Stimulated activated CD8-positive, alpha-beta memory T cell treated with anti-CD3 and anti-CD28 coated beads, Interleukin-2, amount 100 ng/mL, for 1 hour (primary cell): ENCODE measurements at places on chromosomes 7 and 10.

DNA sequence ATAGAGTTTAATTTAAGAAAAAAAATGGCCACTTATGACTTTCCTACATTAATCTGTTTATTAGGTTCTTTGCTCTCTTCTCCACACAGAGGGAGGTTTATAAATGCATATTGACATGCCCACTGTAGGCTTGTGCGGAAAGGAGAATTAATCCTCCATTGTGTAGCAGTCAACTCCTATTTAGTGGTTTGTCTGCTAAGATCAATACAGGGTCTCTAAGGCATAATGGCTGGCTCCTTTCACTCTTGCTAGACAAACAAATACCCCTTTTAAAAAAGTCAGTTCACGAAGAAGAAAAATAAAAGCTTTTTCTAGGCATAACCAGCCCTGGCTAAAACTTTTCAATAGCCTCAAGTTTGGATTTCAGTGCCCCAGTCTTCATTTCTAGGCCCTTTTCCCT, 141.6 kb downstream of the TSPAN12 start:
- DNase-seq: no peak

DNA sequence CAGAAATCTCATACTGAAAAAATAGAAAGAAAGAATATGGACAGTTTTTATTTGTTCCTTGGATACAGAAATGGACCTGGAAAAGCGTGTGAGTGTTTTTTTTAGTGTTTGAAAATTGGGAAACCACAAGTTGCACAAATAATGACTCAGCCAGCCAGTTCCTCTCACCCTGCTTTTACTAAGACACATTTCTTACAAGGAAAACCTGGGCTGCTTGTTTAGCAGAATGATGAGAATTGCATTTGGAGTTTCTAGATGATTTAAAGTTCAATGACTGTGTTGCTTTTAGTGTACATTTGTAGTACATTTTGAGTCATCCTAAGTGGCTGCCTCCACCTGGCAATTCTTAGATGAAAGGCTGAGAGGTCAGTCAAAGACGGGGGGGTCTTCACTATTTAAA, 218.7 kb downstream of the ABCA13 start:
- no peak for DNase-seq

GRCh38 chr7:140702774-140703173, 6.3 kb downstream of the NDUFB2 start:
- no peak for DNase-seq

DNA sequence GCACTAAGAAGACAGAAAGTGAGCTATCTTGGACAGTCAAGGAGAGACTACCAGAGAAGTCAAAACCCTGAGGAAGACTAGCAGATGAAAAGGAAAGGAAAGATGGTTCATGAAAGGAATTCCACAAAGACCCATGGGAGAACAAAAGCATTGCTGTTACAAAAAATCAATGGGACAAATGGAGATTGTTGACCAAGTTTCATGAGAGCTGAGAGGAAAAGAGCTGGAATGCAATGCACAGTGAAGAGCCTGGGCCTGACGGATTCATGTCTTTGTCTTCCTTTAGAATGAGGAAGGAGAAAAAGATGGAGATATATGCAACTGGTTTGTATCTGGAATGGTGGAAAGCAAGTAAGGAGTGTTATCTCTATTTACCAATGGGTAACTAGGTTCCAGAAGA, 17.3 kb downstream of the TMEM243 start:
- DNase-seq: no peak

DNA sequence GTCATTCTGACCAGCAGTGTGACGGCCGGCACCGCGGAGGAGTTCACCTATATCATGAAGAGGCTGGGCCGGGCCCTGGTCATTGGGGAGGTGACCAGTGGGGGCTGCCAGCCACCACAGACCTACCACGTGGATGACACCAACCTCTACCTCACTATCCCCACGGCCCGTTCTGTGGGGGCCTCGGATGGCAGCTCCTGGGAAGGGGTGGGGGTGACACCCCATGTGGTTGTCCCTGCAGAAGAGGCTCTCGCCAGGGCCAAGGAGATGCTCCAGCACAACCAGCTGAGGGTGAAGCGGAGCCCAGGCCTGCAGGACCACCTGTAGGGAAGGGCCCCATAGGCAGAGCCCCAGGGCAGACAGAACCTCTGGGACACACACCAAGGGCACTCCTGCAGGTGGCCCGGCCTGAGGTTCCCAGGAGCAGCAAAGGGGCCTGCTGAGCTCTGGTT, 9.0 kb downstream of the RBP3 start:
- DNase-seq: no peak

DNA sequence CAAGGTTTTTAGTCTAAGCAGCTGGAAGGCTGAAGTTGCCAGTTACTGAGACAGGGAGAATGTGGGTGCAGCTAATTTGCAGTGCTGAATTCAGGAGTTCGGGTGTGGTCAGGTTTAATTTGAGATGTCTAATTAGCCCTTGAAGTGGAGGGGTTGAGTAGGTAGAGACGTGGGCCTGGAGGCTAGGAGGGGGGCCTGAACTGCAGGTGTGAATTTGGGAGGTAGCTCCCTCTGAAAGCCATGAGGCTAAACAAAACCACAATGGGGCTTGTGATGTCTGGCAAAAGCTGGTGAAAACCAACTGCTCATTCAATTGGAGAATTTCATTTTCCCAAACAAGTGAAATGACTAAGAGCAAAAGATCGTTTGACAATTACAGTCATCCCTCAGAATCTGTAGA, 246.0 kb upstream of the NFE2L3 start:
- DNase-seq: no peak

GRCh38 chr10:100508691-100509150, 10.9 kb downstream of the SEC31B start:
- DNase-seq: no peak

GRCh38 chr10:29648114-29648982, 13.6 kb upstream of the SVIL start:
- no peak for DNase-seq

DNA sequence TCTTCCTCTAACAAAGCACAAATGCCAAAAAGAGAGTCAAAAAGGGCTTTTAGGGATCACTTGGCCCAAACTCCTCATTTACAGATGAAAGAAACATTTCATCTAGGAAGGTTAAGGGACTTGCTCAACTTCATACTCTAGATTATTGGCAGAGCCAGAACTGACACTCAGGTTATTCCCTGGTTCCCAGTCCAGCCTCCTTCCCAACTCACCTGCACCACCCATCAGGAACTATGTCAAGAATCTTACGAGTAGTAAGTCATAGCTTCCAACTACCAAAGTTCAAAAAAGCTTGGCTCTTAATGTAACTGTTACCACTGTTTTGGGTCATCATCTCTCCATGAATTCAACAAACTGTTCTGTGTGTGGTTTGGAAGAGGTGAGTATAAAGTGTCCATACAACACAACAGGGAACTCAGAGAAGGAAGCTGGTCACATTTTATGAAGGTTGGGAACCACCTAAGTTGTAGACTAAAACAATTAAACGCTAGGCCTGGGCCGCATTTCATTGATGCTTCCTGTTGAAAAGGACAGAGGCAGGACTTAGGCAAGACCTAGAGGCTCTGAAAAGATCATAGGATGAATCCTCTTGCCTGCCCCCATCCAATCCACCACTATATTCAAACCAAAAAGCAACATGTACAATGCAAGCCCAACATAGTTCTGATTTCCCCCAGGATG, 9.1 kb downstream of the PIK3AP1 start:
- DNase-seq: no peak

DNA sequence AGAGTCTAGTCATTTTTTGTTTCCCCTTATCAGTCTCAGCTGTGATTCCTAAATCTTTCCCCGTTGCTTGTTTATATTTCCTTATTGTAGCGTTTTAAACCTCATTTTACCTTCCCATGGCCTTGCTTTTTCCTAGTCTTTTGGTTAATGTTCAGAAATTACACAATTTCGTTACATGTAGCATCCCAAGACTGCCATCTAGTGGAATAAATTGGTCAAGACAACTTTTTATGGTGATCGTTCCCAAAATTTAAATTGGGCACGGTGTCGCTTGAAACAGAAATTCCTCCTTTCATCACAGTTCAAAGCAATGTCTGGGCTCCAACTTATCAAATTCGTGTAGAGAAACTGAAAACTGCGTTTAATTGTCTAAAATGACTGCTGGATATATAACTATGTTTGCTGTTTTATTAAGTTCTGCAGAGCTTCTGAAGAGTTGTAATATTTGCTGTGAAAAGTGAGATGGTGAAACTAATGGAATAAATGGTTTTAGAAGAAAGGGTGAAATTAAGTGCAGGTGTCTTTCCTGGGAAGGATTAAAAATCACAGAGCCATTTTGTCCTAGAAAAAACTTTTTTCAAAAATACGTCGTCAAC, 370.2 kb downstream of the PHF14 start:
- no peak for DNase-seq

GRCh38 chr10:130062201-130062600, 48.4 kb downstream of the C10orf143 start:
- DNase-seq: no peak

DNA sequence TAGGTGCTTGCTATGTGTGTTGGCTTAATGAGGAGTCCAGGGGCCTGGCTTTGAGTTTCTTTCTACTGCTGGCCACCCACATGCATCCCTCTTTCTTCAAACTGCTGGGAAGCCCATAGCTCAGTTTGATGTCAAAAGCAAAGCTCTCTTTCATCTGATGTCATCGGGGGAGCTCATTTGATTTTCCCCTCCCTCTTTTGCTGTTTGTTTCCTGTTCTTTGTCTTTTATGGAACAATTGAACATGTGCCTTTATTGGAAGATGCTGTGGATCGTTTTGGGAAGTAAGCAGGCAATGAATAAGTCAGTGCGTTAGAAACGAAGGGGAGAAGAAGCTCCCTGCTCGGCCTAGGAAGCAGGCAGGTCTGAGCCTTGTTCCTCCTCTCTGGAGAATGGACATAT, 140.7 kb downstream of the GRK5 start:
- DNase-seq: no peak

- no peak for DNase-seq
Measured at GRCh38 chr10:44581996-44582395, 197.1 kb upstream of the CXCL12 start.
